ENCODE measurements at places on chromosomes 16 and 17.

DNA sequence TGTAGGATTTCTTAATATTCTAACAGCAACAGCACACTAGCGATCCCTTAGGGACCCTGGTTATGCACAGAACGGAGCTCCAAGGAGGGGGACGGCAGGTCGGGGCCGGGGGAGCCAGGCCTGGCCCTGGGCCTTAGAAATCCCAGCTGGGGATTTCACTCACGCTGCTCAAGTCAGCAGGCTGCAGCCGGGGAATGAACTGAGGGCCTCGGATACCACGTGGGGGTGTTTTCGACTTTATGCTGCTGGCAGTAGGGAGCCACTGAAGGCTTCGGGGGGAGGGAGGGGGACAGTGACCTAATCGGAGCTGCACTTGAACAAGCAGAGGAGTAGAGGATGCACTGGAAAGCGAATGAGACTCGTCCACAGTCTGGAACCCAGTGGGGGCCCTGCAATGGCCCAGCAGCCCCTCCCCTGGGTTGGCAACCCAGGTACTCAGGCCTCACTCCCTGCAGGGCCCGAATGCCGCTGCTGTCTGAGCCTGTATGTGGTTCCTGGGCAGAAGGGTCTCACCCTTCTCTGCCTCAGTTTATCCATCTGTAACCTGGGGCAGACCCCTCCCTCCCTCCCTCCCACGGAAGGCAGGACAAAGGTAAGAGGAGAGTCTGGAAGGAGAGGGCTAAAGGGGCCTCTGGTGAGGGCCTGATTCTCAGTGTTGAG, 53.7 kb downstream of the RPH3AL start:
- DNase-seq: no peak

DNA sequence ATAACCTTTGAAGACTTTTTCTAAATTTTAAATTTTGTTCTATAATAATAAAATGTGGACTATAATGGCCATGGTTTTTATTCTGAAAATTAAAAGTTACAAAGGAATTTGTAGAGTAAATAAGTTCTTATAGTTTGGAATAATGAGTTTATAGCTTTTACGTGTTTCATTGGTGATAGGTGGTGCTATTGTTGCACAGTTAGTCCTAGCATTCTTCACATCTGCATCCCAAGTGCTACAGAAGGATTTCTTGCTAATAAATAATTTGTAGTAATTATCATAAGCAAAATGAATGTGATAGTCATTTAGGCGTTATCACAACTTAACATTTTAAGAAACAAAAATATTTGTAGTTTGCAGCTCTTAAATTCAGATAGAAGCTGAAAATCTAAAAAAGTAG, 67.9 kb downstream of the BCAS3 start:
- no peak for DNase-seq

DNA sequence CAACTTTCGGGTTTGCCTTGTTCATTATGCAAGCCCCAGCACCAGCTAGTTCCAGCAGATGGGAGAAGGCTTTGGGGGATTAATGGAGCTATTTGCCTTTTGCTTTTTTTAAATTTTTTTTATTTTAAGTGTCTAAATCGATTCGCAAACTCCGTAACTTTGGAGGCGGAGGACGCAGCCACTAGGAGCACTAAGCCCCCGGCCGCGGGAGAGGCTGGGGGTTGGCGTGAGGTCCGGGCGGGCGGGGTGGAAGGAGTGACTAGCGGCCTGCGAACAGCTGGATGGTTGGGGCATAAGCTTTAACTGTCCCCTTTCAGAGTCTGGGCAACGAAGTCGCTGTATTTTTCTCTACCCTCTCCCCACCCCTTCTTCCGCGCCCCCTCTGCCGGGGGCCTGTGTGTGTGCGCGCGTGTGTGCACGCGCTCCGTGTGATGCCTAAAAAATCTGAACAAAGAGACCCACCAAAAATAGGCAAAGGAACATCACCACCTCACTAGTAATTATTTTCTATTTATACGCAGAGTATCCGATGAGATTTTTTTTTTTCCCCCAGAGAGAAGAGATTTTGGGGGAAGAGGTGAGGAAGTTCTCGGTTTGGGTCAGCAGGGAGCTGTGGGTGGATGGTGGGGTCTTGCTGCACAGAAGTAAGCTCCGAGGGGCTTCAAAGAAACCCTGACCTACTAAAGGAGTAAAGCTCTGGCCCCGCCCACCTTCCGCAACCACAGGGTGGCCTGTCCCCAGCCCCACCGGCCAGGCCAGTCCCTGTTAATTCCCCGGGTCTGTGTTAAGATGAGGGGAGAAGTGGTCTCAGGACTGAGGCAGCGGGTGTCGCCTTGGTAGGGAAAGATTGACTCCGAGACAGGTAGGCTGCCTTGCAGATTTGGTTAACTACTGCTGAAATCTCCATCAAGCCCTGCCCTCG, 2.3 kb downstream of the SHISA9 start:
- DNase-seq: no peak

GRCh38 chr17:74936470-74936799, 737 bp downstream of the OTOP3 start:
- no peak for DNase-seq

- DNase-seq: no peak
Measured at GRCh38 chr17:8447799-8448198, 12.1 kb downstream of the NDEL1 start.

DNA sequence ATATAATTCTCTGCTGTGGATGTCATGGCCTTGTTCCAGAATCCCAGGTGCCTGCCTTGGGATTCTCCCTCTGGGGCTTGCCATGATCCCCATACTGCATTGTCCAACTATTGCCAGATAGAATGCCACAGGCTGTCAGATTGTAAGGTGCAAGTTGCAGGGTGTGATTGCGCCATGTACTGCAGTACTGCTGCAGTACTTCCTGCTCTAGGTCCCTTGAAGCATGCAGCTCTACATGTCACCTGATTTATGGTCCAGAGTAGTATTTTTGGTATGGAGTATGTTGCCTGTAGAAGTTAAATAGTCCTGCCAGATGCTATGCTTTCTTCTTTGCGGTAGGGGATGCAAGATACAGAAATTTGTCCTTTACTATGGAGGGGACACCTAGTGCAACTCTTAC, 7.0 kb upstream of the SLFN5 start:
- DNase-seq: no peak

- no peak for DNase-seq
Measured at GRCh38 chr17:28773736-28774135, 29.9 kb downstream of the TRAF4 start.

DNA sequence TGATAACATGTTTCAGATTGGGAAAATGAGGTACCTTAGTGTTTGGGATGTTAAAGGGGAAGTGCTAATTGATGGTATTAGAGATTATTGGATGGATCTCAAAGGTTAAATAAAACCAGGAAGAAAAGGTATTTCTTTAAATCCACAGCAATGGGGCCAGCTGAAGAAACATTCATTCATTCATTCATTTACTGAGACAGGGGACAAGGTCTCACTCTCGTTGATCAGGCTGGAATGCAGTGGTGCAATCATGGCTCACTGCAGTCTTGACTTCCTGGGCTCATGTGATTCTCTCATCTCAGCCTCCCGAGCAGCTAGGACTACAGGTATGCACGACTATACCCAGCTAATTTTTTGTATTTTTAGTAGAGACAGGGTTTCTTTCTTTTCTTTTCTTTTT, 19.8 kb downstream of the EARS2 start:
- no peak for DNase-seq

GRCh38 chr16:14354561-14355351, 275.3 kb downstream of the PARN start:
- DNase-seq: peak; percentile 16

DNA sequence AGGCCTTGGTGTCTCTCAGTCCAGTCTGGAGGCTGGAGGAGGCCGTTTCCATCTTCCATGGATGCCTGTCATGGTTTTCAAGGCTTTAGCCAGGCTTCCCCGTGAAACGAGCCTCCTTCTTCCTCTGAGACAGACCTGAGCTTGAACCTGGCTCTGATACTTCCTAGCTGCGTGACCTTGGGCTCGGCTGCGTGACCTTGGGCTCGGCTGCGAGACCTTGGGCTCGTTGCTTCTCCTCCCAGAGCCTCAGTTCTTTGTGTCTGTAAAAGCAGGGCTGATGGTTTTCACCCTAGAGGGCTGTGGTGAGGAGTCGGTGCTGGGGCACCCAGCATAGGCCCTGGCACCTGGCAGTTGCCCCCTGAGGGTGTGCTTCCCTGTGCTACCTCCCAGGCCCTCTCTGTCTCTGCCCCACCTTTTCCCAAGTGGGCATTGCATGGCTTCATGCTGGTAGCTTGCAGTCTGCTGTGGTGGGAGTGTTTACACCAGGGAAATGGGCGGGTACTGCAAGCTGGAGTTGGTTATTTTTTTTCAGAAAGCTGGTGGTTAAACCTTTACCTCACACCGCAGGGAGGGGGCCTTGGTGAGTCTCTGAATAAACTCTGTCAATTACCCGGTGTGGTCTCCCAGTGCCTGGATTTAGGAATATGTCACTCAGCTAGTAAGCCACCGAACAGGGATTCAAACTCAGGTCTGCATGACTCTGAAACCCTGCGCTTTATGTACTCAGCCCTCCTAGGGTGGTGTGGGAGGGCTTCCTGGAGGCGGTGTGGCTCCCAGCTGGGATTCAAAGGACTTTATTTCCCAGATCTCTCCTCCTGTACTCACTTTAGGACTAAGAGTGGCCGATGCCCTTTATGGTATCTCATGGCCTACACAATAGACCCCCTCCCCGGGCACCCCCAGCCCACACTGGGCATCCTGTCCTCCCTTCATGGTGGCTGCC, 129.0 kb upstream of the CIBAR2 start:
- no peak for DNase-seq

- no peak for DNase-seq
Measured at GRCh38 chr17:509316-509715, 156.7 kb upstream of the RPH3AL start.

DNA sequence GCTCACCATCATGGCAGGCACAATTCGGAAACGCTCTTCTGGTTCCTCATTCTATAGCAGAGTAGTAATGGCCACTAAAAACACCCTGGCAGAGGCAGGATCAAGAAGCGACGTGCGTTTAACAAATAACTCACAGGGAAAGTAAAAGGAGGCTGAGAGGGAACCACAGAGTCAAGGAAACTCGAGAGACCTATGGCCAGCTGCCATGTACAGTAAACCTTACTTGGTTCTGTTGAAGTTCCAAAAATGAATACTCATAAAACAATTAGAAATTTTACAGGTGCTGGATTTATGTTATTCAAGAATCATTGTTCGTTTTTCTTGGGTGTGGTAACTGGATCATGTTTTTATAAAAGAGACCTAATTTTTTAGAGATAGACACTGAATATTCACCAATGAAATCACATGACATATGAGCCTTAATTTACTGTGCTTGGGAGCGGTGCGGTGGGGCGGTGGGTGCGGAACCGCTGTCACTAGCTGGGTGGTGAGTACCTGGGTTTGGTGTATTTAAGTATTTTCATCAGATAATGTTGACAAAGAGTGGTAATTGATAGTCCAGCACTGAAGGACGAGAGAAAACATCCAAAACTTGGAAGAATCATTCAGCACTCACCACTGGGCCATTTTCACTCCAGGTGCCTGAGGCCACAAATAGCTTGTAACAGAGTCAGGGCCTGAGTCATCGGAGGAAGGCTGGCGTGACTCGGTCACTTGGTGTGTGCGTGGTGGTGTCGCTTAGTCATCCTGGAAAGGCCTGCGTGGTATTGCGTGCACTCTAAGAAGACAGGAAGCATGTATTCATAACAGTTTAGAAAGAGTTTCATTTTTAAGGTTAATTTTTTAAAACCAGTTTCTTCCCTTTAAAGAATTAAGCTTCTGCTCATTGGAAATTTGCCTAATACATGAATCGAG, 135.4 kb upstream of the CHMP6 start:
- peak; percentile 85 for DNase-seq

DNA sequence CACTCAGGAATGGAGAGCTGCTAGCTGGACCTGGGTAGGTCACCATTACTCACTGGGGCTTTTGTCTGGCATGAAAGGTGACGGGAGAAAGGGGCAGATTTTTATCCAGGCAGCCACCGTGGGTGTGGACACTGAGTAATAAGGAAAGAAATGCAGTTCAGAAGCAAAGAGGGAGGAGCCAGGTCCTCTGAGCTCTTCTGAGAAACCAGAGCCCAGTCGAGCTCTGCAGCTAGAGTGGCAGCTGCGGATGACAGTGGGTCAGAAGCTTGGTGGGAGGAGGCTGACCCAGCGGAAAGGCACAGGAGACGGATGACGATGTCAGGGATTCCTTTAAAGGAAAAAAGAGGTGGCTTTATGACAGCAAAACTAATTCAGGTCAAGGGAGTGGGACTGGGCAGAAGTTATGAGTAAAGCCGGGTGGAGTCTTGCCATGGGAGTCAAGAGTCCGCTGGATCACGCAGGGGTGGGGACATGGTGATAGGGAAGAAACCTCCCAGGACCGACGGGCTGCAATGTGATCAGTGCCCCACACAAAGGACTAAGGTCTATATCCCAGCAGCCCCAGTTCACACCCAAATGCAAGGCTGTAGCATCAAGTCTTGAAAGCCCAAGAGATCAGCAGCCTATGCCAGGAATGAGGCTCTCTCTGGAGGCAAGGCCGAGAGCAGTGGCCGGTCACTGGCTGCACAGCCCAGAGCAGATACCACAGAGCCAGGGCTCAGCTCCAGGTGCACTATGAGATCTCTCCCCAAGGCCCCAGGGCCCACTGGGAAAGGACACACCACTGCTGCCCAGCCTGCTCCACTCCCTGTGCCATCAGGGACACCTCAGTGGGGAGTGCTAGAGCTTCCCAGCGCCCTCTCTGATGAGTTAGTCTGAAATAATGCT, 6.3 kb upstream of the MNT start:
- no peak for DNase-seq

DNA sequence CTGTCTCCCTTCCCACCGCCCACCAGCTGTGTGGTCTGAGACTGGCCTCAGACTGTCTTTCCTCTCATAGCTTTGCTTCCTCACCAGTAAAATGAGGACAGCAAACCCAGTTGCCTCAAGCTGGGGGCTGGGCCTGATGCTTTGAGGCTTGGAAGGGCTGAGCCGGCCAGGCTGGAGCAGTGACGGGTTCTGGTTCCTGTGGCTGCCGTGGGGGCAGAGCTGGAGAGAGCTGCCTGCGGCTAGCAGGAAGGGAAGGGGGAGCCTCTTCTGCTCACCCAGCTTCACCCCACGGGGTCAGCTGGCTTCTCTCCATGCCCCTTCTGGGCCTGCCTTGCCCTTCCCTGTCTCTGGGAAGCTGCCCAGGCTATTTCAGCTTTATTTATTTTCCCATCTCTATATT, 23.7 kb downstream of the LASP1 start:
- no peak for DNase-seq

DNA sequence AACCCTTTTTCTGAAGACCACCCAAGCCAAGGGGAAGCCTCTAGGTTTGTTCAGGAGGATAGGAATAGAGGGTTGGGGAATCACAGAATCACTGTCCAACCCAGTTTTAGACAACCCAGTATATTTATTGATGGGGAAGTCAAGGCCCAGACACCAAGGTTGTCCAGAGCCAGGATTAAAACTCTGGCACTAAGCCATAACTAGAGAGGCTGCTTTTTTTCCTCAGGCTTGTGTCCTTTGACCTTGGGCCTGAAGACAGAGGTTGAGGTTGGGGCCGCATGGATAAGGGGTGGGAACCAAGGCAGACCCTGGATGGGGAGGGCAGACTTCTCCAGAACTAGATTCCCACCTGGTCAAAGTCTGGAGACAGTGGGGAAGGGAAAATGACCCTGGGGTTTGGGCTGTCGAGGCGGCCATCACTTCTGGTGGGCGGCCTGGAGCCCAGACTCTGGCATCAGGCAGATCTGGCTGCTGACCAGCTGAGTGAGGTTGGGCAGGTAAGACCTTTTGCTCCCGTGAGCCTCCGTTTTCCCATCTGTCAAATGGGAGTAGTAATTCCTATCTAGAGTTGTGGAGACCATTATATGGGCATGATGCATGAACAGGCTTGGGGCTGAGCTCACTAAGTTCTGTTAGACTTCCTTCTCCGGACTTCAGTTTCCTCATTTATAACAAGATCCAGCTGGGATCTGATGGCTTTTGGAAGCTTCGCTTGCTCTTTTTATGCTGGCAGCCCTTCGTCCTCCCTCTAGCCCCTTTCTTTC, 17.9 kb downstream of the IGFBP4 start:
- no peak for DNase-seq
